ENCODE measurements at places on chromosomes 16 and 17.

GRCh38 chr17:12765548-12765947 is 23.8 kb upstream of the ARHGAP44 start:
- DNase-seq, result no peak

DNA sequence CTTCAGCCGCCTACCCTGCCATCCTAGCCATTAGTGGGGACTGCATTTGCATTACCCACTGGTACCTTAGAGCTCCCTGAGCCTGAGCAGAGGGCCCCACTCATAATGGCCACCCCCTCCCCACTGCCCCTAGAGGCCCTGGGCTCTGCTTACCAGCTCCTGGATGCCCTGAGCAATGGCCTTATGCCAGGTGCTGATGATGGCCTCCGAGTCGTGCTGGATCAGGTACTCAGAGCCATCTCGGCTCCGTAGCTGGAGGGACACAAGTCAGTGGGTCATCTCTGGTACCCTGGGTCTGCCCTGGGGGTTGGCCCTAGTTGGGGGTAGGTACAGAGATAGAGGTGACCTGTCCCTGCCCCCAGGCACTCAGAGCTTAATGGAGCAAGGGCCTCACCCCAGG is 34.9 kb downstream of the ARHGAP27 start:
- DNase-seq, result no peak

DNA sequence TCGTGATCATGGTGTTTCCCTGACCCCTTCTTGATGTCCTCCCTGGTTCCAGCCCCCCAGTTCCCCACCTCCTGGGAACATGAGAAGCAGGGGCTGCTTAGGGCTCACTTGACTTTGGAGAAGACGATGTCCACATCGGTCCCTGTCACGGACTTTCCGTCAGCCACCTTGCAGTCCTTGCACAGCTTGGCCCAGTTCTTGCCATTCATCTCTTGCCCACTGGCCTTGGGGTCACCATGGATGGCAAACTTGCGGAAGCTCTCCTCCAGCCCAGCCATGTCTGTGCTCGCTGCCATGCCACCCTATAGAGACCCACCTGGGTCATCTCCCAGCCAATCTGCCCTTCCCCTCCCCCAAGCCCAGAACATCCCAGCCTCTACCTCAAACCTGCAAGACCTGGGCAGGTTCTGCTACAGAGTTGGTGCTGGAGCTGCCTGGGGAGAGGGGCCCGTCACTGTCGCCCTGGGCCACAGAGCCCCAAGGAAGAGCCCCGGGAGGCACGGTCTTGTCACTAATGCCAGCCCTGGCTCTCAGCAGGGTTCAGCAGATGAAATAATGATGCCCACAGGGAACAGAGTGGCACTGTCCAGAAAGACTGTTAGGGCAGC is 2.4 kb downstream of the TPPP3 start:
- DNase-seq, result no peak

GRCh38 chr16:13171313-13171712 is 269.9 kb downstream of the SHISA9 start:
- no peak for DNase-seq

- DNase-seq, result no peak
Measured at GRCh38 chr16:78906135-78906534, 694.4 kb downstream of the MAF start.

GRCh38 chr16:89187032-89187769 is 13.1 kb downstream of the SLC22A31 start:
- DNase-seq, result no peak

DNA sequence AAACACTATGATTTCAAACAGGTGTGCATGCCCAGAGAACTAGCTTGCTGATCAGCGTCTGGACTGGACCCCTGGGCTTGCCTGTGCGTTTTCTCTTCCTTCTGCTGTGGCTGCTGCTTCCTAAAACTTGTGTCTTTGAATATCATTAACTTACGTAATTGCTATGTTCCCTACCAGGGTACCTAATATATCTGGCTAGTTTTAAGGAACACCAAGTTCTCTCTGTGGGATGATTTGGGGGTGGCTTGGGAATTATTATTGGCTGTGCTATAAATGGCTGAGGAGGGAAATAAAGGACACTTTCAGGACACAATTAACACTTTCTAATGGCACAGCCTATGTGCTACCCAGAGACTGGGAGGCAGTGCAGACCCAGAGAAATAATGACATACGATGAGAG is 606.0 kb upstream of the RBFOX1 start:
- DNase-seq, result no peak

DNA sequence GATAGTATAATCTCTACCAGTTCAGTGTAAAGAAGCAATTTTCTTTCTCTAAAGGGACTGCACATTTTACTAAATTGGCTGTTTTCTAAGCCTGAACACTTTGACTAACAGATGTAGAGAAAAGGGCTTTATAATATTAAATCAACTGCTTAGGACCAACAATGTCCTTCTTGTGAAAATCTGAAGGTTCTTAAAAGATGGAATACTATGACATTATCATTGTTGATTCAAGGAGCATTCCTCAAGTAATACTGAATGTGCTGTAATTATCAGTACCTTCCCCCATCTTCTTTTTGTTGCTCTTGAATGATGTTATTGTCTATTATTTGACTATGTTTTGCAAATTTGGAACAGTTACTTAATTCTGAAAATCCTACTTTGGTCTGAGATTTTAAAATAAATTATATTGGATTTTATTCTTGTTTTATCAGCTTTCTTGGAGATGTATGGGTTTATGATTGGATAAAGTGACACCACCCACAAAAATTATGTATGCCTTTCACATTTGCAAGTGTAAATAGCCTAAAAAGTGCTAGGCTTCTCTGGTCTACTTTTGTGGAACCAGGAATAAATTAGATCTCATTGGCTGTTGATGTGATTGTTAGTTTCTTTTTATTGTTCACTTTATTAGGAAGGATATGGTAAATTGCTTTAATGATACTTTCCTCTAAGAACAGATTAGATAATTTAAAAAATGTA is 53.0 kb downstream of the TAOK1 start:
- no peak for DNase-seq

- no peak for DNase-seq
Measured at GRCh38 chr16:9042964-9043680, 48.3 kb upstream of the HAPSTR1 start.

DNA sequence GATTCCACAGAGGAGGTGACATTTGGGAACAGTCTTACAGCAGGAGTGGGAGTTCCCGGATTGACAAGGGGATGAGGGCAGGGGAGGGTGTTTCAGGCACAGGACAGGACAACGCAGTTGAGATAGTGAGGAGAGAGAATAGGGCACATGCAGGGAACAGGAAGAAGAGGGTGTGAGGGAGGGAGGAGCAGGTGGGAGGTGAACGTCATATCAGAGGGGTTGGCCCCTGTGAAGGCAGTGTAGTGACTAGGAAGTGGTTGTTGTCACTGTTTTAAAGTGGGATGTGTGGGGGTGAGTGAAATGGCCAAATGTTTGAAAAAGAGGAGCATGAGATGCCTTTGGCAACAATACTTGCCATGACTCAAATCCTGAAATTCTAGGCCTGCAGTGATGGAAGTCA is 12.2 kb downstream of the PRKCB start:
- no peak for DNase-seq

GRCh38 chr16:56549744-56550385 is 15.0 kb upstream of the MT4 start:
- no peak for DNase-seq

DNA sequence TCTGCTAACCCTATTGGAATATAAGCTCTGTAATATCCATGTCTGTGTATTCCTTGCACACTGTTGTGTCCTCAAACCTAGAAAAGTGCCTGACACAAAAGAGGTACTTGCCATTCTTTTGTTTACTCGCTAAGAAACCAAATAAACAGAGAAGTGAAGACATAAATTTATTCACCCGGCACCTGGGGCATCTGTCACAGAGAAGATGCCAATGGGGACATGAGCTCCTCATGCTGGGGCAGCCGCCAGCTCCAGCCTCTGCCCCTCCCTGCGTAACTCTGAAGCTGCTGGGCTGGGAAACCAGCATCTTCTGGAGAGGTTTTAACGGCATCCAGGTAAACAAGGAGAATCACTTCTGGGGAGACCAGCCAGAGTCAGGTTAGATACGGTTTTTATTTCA is 15.1 kb upstream of the CDRT4 start:
- DNase-seq, result no peak

DNA sequence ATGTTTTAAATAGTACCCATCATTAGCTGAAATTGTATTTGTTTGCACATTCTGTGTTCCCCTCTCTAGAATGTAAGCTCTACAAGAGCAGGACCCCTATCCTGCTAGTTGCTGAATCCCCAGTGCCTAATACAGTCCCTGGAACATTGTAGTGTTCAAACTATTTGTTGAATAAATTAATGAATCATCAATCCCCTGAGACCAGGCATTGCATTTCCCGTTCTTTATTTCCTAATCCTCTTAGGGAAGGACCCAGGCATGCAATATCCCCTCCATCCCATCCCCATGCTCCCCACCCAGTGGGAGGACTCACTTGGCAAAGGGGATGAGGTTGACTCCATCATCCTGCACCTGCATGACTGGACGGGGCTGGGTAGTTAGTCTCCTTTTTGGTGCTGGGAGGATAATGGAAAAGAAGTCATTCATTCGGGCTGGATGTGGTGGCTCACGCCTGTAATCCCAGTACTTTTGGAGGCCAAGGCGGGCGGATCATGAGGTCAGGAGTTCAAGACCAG is 3.2 kb downstream of the INCA1 start:
- DNase-seq, result no peak

- no peak for DNase-seq
Measured at GRCh38 chr17:19747829-19748806, at the start of gene ALDH3A1. TSS of gene ALDH3A1 (minus strand) at chr17:19748298. CDS start at chr17:19745129, 3,169 bp downstream.

GRCh38 chr16:48231727-48232492 is 12.2 kb upstream of the LONP2 start:
- DNase-seq, result no peak

DNA sequence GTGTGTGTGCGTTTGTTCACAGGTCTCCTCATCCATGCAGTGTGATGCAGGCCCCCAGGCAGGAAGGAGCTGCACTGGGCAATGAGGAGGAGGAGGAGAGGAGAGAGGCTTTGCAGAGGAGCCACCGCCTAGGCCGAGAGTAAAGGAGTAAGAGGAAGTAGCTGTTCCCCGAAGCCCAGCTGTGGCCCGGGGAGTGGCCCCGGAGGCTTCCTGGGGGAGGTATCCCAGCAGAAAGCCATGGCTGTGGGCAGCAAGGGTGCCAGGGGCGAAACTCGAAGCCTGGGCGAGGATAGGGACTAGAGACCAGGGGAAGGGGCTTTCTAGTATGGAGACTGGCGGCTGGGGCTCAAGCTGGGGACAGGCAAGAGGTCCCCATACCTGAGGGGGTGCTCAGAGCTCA is 12.2 kb downstream of the C16orf95 start:
- DNase-seq, result no peak

GRCh38 chr17:32527146-32527545 is 40.4 kb downstream of the CDK5R1 start:
- DNase-seq, result no peak

GRCh38 chr17:56933151-56933745 is 19.4 kb upstream of the TRIM25 start:
- DNase-seq, result no peak

- no peak for DNase-seq
Measured at GRCh38 chr16:17419266-17419665, 51.5 kb downstream of the XYLT1 start.

- DNase-seq, result no peak
Measured at GRCh38 chr16:72179204-72179970, 7.4 kb upstream of the PMFBP1 start.

- no peak for DNase-seq
Measured at GRCh38 chr17:18182110-18182977, 1.3 kb upstream of the ALKBH5 start.

DNA sequence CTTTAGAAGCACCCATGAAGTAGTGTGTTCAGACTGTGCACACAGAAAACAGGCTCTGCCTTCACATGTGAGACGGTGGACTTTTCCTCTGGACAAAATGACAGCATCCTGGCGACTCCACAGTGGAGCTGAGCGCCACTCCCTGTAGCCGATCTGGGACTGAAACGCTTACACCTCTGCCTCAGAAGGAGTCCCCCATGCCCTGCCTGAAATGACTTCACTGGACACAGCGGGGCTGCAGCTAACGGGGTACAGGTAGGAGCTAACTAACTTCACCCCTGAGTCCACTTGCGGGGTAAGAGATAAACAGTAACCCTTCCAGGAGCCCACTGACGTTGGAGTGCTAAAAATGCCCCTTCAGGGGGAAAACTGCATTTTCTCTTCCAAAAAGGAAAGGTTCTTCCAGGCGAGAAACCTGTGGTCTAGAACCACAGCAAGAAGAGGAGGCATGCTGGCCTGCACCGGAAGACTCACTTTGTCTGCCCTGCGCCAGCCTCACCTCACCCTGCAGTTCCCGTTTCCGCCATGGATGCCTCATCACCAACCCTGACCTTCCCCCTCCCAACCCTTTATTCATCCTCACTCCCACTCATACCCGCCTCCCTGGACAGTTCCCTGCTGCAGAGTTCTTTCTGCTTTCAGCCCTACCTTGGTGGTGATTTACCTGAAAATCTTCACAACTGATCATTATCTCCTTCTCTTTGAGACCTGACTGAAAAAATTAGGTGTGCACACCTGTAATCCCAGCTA is 19.4 kb upstream of the ENDOV start:
- no peak for DNase-seq

DNA sequence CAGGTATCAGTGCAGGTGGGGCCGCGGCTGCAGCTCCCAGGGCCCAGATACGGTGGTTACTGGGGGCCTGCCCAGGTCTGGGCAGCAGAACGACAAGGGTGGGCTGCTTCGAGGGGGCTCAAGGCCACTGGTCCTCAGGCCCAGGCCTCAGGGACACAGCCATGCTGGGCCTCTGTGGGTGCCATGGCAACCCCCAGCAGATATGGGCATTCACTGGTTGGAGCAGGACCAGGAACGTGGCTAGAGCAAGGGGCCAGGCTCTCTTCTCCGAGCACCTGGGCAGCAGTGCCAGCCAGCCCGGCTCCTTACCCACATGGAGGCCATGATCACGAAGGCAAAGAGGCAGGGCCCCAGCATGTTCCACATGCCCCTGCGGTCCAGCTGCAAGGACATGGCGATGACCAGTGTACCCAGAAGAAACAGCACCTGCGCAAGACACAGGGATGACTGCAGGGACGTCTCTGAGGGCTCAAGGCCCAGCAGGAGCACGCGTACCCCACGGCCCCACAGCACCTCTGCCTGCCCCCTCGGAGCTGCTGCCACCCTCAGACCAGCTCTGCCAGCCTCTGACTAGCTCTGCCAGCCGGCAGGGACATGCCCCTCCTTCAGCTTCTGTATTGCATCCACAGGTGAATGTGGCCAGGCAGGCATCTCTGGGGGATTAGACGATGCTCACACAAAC is 2.1 kb upstream of the MRPL28 start:
- DNase-seq, result no peak

DNA sequence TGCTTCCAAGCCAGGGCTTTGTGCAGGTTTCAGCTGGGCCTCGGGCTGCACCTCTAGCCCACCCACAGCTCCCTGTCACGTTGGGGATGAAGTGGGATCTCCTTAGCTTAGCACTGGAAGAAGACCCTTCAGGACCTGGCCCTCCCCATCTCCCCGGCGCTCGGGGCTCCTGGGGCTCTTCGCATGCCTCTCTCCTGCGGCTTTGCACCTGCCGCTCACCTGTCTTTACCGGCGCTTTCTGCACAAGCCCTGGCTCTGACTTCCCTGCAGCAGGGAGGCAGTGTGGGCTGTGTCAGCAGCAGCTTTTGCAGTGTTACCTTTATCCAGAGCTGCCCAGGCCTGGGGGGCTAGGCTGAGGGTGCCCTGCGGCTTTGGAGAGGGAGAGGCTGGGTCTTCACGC is 52.3 kb downstream of the NT5M start:
- DNase-seq, result no peak

Data from cortex of kidney (tissue), 1 donor.